Heart left ventricle (tissue), 16 donors: ENCODE measurements at places on chromosomes 12 and 14. TPM values are rescaled to one million over a fixed set of nuclear protein-coding genes. Genes with fewer than 3 reads are reported as not detected.

The OTOGL gene
- 1.3 TPM for total RNA-seq

The RIPK3 gene
- 3.0 TPM for total RNA-seq

The NPFF gene
- not detected for total RNA-seq

GRCh38 chr12:86608638-86609037 lies 352.4 kb upstream of the MGAT4C start:
- DNase-seq, result no peak

GRCh38 chr14:20428802-20429201 lies 7.2 kb downstream of the KLHL33 start:
- no peak for DNase-seq

- no peak for DNase-seq
Observed at GRCh38 chr14:75513911-75514672, 8.2 kb upstream of the BATF start.

GRCh38 chr12:12557733-12558132 lies 4.9 kb downstream of the DUSP16 start:
- no peak for DNase-seq

DNA sequence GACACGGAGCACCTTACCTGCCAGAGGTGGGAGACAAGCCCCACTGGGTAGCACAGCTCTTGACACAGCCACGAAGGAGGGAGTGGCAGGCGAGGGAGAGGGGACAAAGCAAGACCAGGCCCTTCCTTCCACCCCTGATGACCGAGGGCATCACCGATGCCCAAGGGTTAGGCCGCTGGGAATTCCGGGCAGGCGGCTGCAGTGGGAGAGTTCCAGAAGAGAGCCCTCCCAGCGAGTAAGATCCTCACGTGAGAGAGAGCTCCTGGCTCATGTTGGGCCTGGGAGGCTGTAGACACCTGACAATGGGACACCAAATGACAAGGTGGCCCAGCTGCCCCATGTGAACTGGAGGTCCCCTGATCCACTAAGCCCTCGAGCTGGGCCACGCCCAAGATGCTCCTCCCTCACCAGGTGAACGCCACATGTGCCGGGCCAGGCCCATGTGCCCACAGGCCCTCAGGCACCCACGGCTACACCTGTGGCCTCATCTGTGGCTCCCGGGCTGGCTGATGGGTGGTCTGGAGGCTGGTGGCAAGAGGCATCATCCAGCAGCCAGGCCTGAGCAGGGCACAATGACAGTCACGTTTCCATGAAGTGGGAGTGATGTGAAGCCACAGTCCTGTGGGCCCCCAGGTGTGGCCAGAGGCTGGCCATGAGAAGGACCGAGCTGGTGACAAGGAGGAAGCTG lies 32.1 kb upstream of the C14orf180 start:
- DNase-seq, result peak; percentile 24

DNA sequence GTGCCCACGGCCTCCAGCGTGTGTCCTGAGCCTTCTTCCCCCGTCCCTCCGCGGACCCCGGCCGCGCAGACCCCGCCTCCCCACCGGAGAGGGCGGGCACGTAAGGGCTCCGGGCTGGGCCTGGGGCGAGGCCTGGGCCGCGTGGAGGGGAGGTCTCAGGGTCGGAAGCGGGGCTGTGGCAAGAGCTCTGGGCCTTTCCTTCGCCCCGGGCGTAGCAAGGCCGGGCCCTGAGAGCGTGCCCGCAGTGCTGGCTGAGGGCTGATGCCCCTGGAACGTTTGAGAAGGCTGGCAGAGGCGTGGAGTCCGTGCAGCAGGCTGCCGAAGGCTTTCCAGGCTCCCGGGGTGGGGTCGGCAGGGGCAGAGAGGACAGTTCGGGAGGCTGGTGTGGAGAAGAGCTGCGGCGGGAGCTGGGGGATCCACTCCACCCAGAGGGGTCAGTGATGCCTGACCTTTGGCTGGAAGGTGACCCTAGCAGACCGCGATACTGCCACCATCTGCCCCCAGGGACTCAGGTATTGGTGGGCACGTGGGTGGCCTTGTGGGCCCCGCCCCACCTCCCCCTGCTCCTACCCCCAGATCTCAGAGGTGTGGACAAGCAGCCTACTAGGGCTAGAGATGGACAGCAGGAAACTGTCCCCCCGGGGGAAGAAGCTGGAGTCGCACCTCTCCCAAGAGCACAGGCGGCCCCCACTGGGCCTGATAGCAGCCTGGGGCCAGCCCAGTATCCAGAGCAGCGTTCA lies 558 bp downstream of the TEX22 start:
- DNase-seq, result peak; percentile 55

GRCh38 chr12:98587084-98587483 lies 6.4 kb upstream of the SLC25A3 start:
- no peak for DNase-seq

DNA sequence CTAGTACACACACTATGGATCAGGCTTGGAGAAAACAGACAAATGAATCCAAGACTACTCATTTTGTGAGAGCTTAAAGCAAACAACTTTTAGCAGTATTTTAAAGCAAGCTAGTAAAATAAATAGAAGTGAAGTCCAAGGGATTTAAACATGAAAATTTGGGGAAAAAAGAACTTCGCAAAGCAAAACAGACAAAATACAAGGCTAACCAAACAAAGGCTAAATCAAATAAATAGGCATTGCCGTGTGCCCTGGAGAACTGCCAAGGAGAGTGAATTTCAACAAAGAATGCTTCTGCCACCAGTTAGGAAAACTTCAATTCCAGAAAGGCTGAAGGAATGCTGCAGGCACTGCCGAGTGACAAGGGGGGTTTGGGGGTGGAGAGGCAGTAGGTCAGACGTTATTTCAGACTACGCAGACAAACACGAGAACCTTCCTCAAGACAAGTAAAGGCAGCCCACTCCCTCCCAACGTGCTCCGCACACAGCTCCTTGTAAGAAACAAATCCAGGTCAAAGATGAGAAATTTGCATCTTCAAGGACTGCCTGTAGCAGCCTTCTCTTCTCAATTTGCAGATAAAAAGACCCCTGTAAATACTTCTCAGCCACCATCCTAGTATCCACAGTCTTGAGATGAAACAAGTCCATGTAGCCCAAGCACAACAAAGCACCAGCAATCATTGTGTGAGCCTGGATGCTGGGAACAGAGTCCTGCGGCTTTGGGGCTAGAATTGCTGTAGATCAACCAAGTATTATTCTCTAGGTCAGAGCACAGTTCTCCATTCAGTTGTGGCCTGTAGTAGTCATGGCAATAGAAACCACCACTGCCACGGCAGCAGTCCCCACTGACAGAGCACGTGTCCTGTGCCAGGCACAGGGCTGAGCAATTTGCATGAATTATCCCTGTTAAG lies 43.3 kb downstream of the EFCAB11 start:
- no peak for DNase-seq

DNA sequence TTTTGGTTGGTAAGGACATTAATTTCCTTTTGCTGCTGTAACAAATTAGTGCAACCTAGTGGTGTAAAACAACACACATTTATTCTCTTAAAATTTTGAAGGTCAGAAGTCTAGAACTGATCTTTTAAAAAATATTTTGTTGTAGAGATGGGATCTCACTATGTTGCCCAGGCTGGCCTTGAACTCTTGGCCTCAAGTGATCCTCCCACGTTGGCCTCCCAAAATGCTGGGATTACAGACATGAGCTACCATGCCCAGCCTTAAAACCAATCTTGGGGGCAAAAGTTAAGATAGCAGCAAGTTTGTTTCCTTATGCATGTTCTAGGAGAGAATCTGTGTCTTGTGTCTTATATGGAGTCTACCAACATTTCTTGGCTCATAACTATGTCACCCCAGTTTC lies 55.8 kb downstream of the MIA2 start:
- DNase-seq, result no peak

GRCh38 chr12:108446766-108447165 lies 68.3 kb upstream of the FICD start:
- DNase-seq, result no peak

DNA sequence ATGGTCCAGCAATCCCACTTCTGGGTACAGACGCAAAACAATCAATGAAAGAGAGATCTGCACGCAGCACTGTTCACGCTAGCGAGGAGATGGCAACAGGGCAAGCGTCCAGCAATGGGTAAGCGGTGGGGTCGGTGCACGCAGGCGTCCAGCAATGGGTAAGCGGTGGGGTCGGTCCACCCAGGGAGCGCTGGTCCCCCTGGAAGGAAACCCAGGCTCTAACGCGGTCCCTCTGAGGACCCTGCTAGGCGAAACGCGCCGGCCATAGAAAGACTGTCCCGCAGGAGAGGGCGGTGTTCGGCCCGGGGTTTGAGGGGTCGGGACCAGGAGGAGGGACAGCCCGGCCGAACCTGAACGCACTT lies 618 bp upstream of the PGAM5 start:
- no peak for DNase-seq

- DNase-seq, result no peak
Observed at GRCh38 chr14:103548463-103549351, 13.8 kb downstream of the BAG5 start.

DNA sequence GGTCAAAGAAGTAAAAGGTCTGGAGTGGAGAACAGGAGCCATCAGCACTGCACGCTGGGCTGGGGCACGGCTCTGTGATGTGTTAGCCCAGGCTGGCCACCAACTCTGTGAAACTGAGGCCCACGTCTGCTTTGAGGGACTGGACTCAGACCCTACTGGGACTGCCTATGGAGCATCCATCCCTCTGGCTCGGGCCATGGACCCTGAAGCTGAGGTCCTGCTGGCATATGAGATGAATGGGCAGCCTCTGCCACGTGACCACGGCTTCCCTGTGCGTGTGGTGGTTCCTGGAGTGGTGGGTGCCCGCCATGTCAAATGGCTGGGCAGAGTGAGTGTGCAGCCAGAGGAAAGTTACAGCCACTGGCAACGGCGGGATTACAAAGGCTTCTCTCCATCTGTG lies 7.1 kb downstream of the SUOX start:
- DNase-seq, result no peak
